Panc1 (cell line): ENCODE measurements at places on chromosomes 5 and 9. TPM values are rescaled to one million over a fixed set of nuclear protein-coding genes. Genes with fewer than 3 reads are reported as not detected.

DNA sequence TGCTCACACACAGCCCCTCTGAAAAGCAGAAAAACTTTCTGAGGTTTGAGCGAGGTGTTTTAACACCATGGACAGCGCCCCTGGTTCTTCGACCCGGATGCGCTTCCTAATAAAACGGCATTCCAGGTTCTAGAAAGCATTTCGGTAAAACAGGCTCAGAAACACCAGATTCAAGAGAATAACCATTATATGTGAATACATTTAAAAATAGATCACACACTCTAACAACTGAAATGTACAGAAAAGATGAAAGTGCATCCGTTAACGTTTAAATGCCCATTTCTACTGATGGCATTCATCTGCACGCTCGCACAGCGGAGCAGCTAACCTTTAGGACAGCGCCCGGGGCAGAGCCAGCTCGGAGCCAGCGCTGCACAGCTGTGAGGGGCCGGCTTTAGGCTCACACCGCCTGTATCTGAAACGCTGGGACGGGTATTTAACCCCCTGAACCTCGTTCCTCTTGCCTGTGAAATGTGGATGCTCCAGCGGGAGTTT lies 26.3 kb upstream of the TENT4A start:
- no peaks in the 10 kb centered on the region for H3K4me1 ChIP-seq
- H3K27ac ChIP-seq: no peak overlapping the region
- no peak for DNase-seq
- H3K36me3 ChIP-seq: no peaks in the 10 kb centered on the region
- peaks cover 18% of the 10 kb centered on the region for H3K27me3 ChIP-seq

DNA sequence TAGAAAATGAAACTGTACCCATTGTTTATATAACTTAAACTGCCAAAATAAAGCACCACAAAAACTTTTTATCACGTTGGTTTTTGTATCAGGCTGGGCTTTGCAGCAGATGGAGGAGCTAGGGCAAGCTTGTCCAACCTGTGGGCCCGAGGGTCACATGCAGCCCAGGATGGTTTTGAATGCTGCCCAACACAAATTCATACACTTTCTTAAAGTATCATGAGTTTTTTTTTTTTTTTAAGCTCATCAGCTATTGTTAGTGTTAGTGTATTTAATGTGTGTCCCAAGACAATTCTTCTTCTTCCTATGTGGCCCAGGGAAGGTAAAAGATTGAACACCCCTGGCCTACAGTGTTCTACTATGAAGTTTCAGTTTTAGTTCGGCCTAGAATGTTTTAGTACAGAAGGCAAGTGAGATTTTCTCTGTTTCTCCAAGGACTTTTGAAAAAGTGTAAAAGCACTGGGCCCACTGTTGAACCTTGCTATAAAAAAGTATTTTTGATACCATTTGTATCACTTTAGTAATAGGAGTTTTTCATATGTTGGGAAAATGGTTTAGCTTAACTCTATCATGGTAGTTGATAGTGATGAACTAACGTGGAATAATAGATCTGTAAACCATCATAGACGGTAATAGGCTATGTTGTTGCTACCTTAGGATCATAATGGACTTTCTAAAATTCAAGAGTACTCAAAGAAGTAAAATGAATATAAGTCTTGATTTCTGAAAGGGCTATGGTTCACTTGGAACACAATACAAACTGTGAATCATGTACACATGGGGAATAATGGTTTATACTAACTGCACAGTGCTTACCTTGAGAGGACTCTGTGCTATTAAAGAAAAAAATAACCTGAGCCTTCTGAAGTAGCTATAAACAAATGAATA lies 2.9 kb downstream of the CDKN2A start:
- no peak for DNase-seq
- H3K4me1 ChIP-seq: no peaks in the 10 kb centered on the region
- no peak overlapping the region for H3K4me3 ChIP-seq
- H3K27ac ChIP-seq: no peak overlapping the region
- H3K27me3 ChIP-seq: no peaks in the 10 kb centered on the region

- H3K36me3 ChIP-seq: no peaks in the 10 kb centered on the region
- H3K4me1 ChIP-seq: no peaks in the 10 kb centered on the region
- no peak overlapping the region for H3K4me3 ChIP-seq
- no peak for DNase-seq
- H3K27ac ChIP-seq: no peak overlapping the region
Measured at GRCh38 chr5:170070556-170071412, 34.9 kb upstream of the FOXI1 start.

PCDHGA4 gene
- total RNA-seq: 0.69 TPM

EDIL3 gene
- total RNA-seq: 17.6 TPM
